ENCODE measurements at places on chromosomes 4 and X. TPM values are rescaled to one million over a fixed set of nuclear protein-coding genes. Genes with fewer than 3 reads are reported as not detected.

The LNX1 gene
- 5.2 TPM for total RNA-seq

The CT45A2 gene
- not detected for total RNA-seq

GRCh38 chrX:154398668-154399526, 720 bp downstream of the RPL10 start:
- H3K36me3 ChIP-seq, result peaks cover 4% of the 10 kb centered on the region
- H3K27ac ChIP-seq, result peak overlapping the region; percentile 98
- peak; percentile 90 for DNase-seq
- H3K4me1 ChIP-seq, result peaks cover 16% of the 10 kb centered on the region
- peak overlapping the region; percentile 70 for H3K4me3 ChIP-seq
- H3K27me3 ChIP-seq, result no peaks in the 10 kb centered on the region

DNA sequence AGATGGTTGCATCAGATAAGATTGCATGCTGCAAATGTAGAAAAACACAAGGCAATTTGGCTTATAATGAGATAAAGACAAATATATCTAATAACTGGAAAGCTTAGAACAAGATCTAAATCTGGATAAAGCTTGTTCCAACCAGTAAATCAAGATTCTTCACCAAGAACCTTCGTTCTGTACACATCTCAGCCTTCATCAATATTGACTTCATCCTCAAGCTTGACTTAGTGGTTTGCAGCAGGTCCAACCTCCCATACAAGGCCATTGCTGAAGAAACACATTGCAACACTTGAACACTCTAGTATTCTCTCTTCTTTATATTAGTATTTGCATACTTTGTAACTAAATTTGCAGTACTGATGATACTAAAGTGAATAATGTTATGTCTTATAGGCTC, 407.6 kb downstream of the TLL1 start:
- no peak overlapping the region for H3K4me3 ChIP-seq
- no peaks in the 10 kb centered on the region for H3K27me3 ChIP-seq
- no peaks in the 10 kb centered on the region for H3K4me1 ChIP-seq
- no peak overlapping the region for H3K27ac ChIP-seq
- DNase-seq, result no peak

DNA sequence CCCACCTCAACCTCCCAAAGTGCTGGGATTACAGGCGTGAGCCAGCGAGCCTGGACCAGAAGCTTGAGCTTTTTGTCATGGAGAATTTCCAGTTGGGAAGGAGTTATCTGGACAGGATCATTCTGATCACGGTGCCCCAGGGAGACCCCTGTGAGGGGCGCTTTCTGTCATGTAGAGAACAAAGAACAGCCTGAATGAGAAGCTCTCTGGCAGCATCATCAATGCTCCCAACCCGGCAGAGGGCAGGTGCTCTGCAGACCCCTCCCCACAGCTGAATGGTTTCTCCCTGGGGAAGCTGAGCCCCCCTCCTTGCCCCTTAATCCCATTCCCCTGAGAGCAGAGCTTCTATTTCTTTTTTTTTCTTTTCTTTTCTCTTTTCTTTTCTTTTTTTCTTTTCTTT, 7.3 kb upstream of the CSF2RA start:
- no peaks in the 10 kb centered on the region for H3K27me3 ChIP-seq
- H3K4me3 ChIP-seq, result no peak overlapping the region
- no peaks in the 10 kb centered on the region for H3K4me1 ChIP-seq
- no peak overlapping the region for H3K27ac ChIP-seq

DNA sequence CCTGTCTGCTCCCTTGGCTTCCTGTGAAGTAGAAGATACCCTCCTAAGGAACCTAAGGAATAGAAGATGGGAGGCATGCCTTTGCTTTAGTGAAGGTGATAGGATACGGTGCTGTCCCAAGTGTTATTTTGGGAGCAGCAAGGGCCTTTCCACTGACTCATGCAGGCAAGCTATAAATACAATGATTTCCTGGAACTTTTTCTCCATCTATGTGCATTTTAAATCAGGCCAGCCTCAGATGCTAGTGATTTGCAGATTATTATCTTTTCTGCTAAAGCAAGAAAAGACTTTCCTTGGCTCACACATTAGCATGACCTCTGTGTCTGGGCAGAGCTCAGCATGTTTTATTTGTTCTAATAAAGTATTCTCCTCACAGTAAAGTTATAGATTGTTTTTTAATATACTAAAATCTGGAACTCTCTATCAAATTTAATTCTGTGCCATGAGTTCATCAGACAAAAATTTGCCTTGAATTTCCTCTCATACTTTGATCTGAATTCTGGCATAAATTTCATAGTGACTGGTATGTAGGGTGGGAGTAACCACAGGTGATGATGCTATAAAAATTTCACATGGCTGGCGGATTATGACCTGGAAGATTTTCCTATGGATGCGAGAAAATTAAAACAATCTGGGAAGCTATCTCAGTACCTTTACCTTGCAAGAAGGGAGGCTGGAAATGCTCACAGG, 131.7 kb downstream of the REPS2 start:
- H3K4me1 ChIP-seq, result peaks cover 6% of the 10 kb centered on the region
- DNase-seq, result no peak
- no peak overlapping the region for H3K4me3 ChIP-seq
- no peak overlapping the region for H3K27ac ChIP-seq
- no peaks in the 10 kb centered on the region for H3K36me3 ChIP-seq

DNA sequence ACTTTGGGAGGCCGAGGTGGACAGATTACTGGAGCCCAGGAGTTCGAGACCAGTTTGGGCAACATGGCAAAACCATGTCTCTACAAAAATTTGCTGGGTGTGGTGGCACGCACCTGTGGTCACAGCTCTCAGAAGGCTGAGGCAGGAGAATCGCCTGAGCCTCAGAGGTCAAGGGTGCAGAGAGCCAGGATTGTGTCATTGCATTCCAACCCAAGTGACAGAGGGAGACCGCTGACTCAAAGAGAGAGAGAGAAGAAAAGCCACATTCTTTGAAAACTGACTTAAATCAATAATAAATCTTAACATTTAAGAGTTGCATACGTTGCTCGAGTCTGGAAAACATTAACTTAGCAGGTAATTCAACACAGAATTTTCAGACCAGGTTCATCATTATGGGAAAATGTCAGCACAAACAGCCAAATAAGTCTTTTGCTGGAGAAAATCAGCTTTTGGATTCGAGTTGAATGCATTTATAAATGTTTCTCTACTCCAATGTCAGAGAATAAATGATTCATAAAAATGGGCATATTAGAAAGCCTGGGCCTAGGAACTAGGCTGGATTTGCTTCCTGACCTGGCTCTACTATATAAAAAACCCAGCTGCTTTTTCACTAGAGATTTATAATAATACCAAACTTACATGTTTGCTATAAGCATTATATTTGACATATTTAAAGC, 68.3 kb upstream of the RBPJ start:
- no peaks in the 10 kb centered on the region for H3K36me3 ChIP-seq
- no peak overlapping the region for H3K27ac ChIP-seq

DNA sequence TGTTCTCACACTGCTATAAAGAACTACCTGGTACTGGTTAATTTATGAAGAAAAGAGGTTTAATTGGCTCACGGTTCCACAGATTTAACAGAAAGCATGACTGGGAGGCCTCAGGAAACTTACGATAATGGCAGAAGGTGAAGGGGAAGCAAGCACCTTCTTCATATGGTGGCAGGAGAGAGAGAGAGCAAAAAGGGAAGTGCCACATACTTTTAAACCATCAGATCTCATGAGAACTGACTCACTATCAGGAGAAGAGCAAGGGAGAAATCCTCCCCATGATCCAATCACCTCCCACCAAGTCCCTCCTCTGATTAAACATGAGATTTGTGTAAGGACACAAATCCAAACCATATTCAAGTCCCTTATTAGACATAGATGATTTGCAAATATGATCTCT, 12.3 kb upstream of the RAP2C start:
- no peak for DNase-seq
- no peaks in the 10 kb centered on the region for H3K4me1 ChIP-seq
- H3K4me3 ChIP-seq, result no peak overlapping the region
- no peaks in the 10 kb centered on the region for H3K36me3 ChIP-seq

DNA sequence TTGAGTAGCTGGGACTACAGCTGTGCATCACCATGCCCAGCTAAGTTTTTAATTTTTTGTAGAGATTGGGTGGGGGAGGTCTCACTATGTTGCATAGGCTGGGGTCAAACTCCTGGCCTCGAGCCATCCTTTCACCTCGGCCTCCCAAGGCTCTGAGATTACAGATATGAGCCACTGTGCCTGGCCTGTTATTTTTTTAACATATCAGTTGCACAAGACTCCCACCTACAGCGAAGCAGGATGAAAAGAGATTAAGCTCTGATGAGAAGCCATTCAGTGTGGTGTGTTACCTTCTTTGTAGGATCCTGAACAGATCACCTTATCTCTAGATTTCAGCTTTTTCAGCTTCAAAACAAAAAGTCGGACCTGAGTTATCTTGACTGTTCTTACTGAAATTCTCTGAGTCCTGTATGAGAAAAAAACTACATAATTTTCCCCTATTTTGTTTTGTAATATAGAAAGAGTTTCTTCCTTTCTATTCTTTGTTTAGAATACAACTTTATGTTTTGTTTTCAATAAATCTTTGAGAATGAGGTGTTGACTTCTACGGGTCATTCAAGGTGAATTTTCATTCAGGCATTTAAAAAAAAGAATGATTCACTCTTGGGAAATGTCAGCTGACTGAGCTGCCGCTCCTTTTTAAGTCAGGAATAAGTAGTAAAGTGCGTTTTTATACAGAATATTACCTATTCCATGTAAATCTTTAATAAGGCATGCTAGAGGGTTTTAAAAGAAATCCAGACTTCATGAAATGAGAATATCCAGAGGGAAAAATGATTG, 134.6 kb downstream of the ARSF start:
- H3K36me3 ChIP-seq, result no peaks in the 10 kb centered on the region
- H3K27me3 ChIP-seq, result no peaks in the 10 kb centered on the region
- H3K4me1 ChIP-seq, result no peaks in the 10 kb centered on the region
- DNase-seq, result no peak
- no peak overlapping the region for H3K4me3 ChIP-seq
- H3K27ac ChIP-seq, result no peak overlapping the region

GRCh38 chr4:169460081-169460480, 152.3 kb downstream of the NEK1 start:
- no peak for DNase-seq
- H3K36me3 ChIP-seq, result no peaks in the 10 kb centered on the region
- H3K27ac ChIP-seq, result no peak overlapping the region
- no peak overlapping the region for H3K4me3 ChIP-seq
- no peaks in the 10 kb centered on the region for H3K27me3 ChIP-seq

GRCh38 chr4:161919442-161920220, 244.2 kb downstream of the FSTL5 start:
- H3K4me3 ChIP-seq, result no peak overlapping the region
- no peaks in the 10 kb centered on the region for H3K36me3 ChIP-seq
- H3K27me3 ChIP-seq, result no peaks in the 10 kb centered on the region
- DNase-seq, result no peak
- no peaks in the 10 kb centered on the region for H3K4me1 ChIP-seq

- H3K4me1 ChIP-seq, result peaks cover 77% of the 10 kb centered on the region
- peak overlapping the region; percentile 35 for H3K27ac ChIP-seq
- H3K4me3 ChIP-seq, result no peak overlapping the region
- DNase-seq, result no peak
These were observed 94.5 kb downstream of the AFF1 start for GRCh38 chr4:87029356-87029755.

GRCh38 chrX:31600823-31601222, 529.0 kb upstream of the FTHL17 start:
- H3K27me3 ChIP-seq, result peaks cover 2% of the 10 kb centered on the region
- no peaks in the 10 kb centered on the region for H3K36me3 ChIP-seq
- H3K4me1 ChIP-seq, result no peaks in the 10 kb centered on the region
- no peak overlapping the region for H3K27ac ChIP-seq
- H3K4me3 ChIP-seq, result no peak overlapping the region

DNA sequence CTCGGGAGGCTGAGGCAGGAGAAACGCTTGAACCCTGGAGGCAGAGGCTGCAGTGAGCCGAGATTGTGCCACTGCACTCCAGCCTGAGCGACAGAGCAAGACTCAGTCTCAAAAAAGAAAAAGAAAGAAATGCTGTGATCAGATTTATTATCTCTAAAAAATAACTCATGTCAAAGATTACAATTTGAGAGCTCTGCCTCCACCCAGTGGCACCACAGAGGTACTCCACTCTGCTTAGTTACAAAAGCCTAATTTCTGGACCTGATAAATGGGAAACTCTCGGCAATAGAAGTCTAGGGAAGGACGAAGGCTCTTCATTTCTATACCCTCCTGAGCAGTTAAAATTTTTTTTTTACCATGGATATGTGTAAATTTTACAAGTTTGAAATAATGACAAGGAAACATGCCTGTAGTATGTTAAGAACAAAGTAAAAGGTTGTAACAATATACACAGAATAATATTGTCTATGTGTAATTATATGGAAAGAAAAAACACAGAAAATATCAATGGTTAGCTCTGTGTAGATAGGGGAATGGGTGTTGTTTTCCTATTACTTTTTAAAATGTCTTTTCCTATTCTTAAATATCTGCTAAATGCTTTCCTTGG, 149.8 kb downstream of the STIM2 start:
- H3K4me1 ChIP-seq, result peaks cover 3% of the 10 kb centered on the region
- no peak overlapping the region for H3K27ac ChIP-seq
- H3K36me3 ChIP-seq, result peaks cover 2% of the 10 kb centered on the region

GRCh38 chr4:7574287-7575014, 139.7 kb upstream of the PSAPL1 start:
- no peaks in the 10 kb centered on the region for H3K4me1 ChIP-seq
- no peaks in the 10 kb centered on the region for H3K36me3 ChIP-seq
- H3K27me3 ChIP-seq, result no peaks in the 10 kb centered on the region

GRCh38 chrX:6777238-6778002, 242.5 kb upstream of the VCX3A start:
- H3K4me1 ChIP-seq, result no peaks in the 10 kb centered on the region
- peaks cover 31% of the 10 kb centered on the region for H3K27me3 ChIP-seq
- no peak for DNase-seq
- H3K36me3 ChIP-seq, result no peaks in the 10 kb centered on the region
- no peak overlapping the region for H3K27ac ChIP-seq

Measured in lung (tissue), 17 donors.